ENCODE measurements at places on chromosomes 16 and 17.

- DNase-seq, result no peak
These were observed 92.8 kb downstream of the AMFR start for GRCh38 chr16:56332464-56333079.

GRCh38 chr16:78571434-78571833, 472.0 kb downstream of the WWOX start:
- DNase-seq, result no peak

GRCh38 chr17:50575581-50576210, 15.2 kb downstream of the CACNA1G start:
- DNase-seq, result no peak

DNA sequence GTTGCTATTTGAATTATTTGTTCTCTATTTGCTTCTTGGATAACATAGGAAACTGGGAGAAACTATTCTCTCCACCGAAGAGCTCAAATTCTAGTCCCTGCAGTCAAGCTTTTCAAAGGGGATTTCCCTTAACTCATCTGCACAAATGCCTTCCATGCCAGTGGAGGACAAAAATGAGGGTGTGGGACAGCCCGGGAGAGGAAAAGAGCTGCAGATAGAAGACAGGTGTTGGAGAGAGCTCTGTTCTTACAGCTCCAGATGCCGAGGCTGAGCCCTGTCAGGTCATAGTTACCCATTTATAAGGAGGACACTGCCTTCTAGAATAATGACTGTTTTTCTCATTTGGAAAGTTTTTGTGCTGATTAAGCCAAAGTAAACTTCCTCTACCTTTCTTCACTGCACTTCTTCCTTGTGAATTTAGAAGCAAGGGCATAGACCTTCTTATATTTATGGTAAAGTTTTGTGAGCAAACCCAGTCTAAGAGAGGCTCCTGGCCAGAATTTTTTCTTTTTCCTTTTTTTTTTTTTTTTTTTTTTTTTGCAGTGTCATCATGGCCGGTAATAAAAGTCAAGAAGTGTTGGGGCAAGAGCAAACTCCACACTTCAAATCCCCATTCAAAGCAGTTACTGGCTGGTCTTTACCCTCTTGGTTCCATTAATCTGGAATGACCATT, 177.2 kb downstream of the ABCC12 start:
- no peak for DNase-seq

GRCh38 chr16:67419502-67419901, 3.2 kb upstream of the ZDHHC1 start:
- no peak for DNase-seq

DNA sequence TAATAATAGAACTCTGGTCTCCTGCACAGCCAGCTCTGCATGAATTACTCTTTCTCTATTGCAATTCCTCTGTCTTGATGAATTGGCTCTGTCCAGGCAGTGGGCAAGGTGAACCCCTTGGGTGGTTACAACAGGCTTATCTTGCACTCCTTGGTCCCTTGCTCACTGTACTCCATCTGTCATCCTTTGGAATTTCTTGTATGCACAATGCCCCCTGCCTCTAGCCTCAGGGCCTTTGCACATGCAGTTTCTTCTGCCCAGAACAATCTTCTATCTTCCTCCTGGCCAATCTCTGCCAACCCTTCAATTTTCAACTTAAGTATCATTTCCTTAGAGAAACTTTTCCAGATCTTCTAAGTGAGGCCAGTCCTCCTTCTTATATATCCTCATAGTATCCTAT, 114.7 kb upstream of the NLRP1 start:
- no peak for DNase-seq

- DNase-seq, result no peak
These were observed 2.0 kb upstream of the KRT24 start for GRCh38 chr17:40705584-40705983.

GRCh38 chr17:47821031-47821423, 567 bp downstream of the OSBPL7 start:
- no peak for DNase-seq

DNA sequence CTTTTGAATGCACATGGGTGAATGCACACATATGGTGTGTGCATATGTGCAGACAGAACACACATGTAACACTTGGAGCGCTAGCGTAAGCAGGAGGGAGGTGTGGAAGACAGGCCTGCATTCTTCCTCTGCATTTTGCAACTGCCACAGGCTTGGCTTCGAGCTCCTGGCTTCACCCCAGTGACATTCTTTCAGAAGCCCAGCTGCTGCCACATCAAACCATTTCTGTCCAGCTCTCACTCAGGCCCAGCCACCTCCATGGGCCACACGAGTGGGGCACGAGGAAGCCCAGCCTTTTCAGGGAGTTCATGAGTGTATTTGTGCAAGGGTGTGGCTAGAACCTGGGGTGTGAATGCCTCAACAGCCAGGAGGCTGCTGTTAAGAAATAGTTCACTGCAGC, 18.8 kb downstream of the LGALS3BP start:
- DNase-seq, result no peak

DNA sequence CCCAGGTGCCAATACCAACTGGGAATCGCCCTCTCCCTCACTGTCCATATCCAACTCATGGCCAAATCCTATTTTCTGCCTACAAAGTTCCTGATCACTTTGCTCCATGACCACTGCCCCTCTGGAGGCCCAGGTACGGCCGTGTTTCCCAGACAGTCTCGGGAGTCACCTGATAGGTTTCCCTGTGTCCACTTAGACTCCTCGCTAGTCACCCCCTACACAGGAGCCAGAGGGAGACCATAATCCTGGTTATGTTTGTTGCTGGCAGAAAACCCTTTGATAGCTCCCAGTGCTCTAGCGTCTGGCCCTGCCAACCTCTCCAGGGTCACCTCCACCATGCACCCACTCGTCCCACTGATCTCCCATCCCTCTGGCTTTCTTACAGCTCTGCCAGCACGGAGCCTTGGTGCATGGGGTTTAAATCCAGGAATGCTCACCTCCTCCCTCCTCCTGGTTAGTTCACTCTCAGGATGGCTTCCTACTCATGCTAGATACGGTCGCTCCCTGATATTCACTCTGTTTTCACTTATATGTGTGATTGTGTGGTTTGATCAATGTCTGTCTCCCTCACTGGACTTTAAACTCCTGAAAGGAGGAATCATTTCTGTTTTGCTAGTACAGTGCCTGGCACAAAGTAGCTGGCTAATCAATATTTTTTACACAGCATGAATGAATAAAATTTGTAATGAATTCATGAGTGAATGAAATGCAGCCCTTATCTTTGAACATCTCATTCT, 7.5 kb upstream of the CALB2 start:
- DNase-seq, result no peak

DNA sequence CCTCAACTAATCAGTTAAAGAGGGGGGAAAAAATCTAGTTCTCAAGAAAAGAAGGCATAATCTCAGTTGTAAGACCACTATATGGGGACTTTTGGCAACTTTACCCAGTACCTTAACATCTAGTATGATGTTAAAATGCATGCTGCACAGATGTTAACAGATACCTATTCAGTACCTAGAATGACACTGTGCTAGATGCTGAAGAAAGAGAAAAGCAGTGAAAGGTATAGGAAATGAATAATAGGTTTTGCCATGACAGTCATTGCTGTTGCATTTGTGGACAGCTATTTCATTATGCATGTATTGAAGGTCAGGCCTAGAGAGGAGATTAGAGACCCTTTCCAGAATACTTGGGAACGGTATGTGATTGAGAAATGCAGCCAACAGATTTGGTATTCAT, 34.5 kb downstream of the PIGL start:
- no peak for DNase-seq

- no peak for DNase-seq
These were observed 27.8 kb downstream of the CASKIN2 start for GRCh38 chr17:75487351-75488070.

- DNase-seq, result no peak
These were observed 10.7 kb downstream of the CACNA1H start for GRCh38 chr16:1163567-1164055.

GRCh38 chr16:54504372-54504771, 217.8 kb upstream of the IRX3 start:
- no peak for DNase-seq

DNA sequence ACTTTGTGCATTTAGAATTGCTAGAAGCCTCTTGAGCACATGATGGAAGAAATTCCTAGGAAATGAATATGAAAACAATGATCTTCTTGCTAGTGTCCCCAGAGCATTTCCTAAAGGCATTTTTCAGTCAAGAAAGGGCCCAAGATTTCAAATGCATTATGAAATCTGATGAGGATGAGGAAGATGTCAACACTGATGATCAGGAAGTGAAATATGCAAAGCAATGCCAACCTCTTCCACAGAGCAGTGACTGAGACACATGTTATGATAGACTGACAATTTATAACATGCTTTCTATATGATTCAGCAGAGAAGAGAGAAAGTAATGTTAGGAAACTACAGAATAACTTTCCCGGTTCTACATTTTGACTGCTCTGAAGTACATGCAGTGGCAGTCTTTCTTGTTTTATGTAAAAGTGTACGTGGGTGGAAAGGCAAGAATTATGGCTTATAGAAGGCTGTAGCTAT, 859.1 kb upstream of the GOT2 start:
- no peak for DNase-seq

GRCh38 chr17:61862105-61862574, 1.2 kb downstream of the BRIP1 start:
- no peak for DNase-seq

GRCh38 chr17:30380643-30381339, 2.1 kb downstream of the CPD start:
- no peak for DNase-seq

- DNase-seq, result no peak
These were observed 25.5 kb downstream of the GPR142 start for GRCh38 chr17:74392848-74393247.

DNA sequence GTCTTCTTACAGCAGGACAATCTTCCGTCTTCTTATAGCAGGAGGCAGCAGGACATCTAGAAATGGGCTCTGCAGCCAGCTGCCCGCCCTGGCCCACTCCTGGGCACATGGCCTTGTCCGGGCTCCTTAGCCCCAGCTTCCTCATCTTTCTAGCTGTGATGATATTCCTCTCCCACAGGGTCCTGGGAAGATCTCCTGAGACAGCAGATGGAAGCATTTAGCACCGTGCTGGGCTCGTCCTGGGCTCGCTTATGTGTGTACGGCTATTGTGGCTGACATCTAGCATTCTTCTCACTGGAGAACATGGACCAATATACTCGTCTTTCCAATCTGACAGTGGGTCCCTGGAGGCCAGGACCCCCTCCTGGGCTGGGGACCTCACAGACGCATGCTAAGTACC, 48.5 kb downstream of the TIMM22 start:
- DNase-seq, result no peak

- DNase-seq, result no peak
These were observed 67.4 kb downstream of the PRKCA start for GRCh38 chr17:66369830-66370229.

GRCh38 chr16:3952737-3953131, 72.2 kb upstream of the CREBBP start:
- DNase-seq, result no peak

- DNase-seq, result no peak
These were observed 343.7 kb upstream of the SOX9 start for GRCh38 chr17:71777048-71777640.

GRCh38 chr17:31533546-31534155, 142.2 kb downstream of the RAB11FIP4 start:
- no peak for DNase-seq

DNA sequence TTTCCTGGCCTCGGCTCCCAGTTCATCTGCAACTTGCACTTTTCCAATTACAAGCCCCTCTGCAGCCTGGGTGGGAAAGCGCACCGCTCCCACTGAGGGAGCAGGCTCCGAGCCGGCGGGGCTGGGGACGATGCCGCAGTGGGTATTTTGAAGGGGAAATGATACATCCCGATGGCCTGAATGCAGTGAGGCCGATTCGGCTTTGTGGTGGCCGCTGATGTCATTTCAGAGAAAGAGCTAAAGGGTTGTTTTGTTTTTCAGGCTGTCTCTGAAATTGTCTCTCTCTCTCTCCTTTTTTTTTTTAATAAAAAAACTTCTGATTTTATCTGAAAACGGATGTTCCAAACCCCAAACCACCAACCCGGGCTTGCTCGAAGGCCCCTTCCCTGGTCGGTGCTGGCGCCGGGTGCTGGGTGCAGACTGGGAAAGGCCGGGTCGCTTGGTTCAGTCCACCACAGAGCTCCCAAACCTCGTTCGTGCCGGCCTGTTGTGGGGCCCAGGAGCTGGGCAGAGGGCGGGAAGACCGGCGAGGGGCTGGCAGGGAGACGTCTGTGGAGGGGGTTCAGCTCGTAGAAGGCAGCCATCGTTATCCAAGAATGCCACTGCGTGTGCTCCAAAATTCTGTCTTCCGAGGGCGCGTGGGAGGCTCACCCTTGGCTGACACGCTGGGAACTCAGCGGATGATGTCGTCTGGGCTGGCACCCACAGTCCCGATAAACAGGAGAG, 102.8 kb downstream of the FOXL1 start:
- no peak for DNase-seq

DNA sequence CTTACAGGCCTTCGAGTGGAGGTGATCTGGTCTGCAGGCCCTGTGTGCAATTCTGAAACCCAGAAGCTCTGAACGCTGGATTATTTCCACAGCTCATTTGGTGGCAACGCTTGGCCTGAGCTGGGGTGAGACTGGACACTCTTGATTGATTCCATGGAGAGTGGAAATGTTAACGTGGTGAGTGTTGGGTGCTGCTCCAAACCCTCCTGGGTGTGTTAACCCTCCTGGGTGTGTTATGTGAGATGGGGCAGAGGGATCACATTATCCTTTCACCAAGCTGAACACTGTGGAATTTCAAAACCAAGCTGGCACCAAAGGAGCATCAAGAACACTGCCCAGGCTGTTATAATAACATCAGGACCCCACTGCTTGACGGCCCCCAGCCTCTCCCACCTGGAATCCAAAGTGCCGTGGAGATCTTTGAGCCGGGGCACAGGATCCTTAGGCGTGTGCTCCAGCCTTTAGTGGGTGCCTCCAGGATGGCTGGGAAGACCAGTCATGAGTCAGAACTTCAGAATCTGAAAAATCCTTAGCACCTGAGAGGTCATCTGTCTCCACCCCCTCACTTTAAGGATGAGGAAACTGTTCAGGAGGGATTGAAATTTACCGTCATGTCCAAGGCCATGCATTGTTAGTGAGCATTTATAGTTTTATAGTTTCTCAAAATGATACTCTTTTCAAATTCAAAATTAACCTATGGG, 75.0 kb downstream of the RPTOR start:
- no peak for DNase-seq

- no peak for DNase-seq
These were observed 13.1 kb downstream of the SLC47A2 start for GRCh38 chr17:19703106-19703827.

- no peak for DNase-seq
These were observed 806 bp downstream of the MRM1 start for GRCh38 chr17:36602030-36602748.

DNA sequence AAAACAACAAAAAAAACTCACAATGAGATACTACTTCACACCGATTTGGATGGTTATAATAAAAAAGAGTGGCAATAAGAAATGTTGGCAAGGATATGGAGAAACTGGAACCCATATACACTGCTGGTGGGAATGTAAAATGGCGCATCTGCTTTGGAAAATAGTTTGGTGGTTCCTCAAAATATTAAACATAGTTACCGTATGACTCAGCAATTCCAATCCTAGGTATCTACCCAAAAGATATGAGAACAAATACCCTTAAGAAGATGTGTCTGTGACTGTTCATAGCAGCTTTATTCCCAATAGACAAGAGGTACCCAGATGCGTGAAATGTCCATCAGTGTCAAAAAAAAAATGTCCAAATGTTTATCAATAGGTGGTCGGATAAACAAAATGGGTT, 7.2 kb downstream of the CPPED1 start:
- DNase-seq, result no peak

GRCh38 chr16:1211451-1212268, 13.4 kb downstream of the TPSG1 start:
- DNase-seq, result no peak

- no peak for DNase-seq
These were observed at the start of gene CD300LG for GRCh38 chr17:43846963-43847371. Gene CD300LG (plus strand): TSS chr17:43847176. CDS start chr17:43847217, 41 bp downstream.
